Activated CD4-positive, alpha-beta T cell treated with anti-CD3 and anti-CD28 coated beads, Interleukin-2, Interleukin-6, amounts not matched to agents 100 ng/mL and 50 ng/mL, durations not matched to agents 16 hours and 8 hours (primary cell): ENCODE measurements at places on chromosomes 7 and 10.

- no peak for DNase-seq
These were observed 331.5 kb upstream of the AKR1E2 start for GRCh38 chr10:4494551-4494950.

GRCh38 chr10:14571866-14572507 is 202.7 kb downstream of the FAM107B start:
- DNase-seq, result peak; percentile 69

GRCh38 chr10:114021154-114021553 is 22.5 kb upstream of the ADRB1 start:
- DNase-seq, result no peak

DNA sequence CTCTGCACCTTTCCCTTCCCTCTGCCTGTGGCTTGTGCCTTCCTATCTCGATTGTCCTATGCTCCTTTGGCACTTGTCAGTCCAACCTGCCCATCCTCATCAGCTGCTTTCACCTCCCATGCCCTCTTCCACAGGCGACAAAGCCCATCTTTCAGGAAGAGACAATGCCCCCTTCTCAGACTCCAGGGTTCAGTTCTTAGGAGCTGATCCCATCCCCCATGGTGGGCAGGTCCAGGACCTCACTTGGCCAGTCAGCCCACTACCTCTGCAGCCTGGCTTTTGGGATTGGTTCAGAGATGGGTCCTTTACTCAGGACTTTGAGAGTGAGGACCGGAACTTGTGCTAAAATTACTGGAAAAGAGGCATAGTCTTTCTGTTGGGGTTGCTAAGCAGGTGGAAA is 74.0 kb upstream of the NANOS1 start:
- no peak for DNase-seq

GRCh38 chr10:132129431-132129830 is 57.3 kb upstream of the DPYSL4 start:
- no peak for DNase-seq

DNA sequence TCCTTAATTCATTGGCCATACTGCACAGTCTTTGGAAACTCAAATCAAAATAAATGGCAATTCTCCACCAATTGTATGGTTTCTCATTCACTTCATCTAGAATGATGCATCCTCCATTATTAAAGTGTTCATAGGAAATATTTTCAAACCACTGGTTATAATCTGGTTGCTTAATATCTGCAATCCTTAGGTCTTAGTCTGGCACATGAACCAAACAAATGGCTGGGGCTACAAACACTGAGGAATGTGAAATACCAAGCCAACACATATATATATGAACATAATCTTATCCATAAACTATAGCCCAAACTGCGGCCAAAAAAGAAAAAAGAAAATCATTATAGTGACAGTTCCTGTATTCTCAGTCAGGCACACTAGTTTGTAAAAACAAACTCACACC is 5.7 kb upstream of the MSS51 start:
- DNase-seq, result no peak

DNA sequence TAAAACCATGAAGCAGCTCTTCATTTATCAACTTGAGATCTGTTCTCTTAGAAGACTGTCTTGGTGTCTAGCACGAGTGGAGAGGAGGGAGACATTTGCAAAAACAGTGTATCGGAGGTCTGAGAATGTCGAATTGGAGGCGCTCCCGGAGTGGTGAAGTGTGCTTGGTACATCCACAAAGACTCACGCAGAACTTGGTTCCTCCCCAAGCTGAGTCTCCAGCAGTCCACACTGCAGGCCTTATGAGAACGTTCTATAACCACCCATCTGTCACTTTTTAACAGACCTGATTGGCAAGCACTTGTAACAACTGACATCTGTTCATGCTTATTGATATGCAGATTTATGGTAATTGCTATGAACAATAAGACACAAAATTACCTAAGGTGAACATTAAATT is 261.6 kb downstream of the CELF2 start:
- DNase-seq, result no peak

- DNase-seq, result no peak
These were observed 92.8 kb upstream of the PPIF start for GRCh38 chr10:79254333-79255006.
